Stimulated activated CD4-positive, alpha-beta T cell treated with anti-CD3 and anti-CD28 coated beads, Interleukin-1b, Interleukin-23, amount 100 ng/mL, for 1 hour (primary cell): ENCODE measurements at places on chromosomes 5 and 9.

GRCh38 chr9:136615631-136616306 lies 46.9 kb upstream of the EGFL7 start:
- DNase-seq = no peak

DNA sequence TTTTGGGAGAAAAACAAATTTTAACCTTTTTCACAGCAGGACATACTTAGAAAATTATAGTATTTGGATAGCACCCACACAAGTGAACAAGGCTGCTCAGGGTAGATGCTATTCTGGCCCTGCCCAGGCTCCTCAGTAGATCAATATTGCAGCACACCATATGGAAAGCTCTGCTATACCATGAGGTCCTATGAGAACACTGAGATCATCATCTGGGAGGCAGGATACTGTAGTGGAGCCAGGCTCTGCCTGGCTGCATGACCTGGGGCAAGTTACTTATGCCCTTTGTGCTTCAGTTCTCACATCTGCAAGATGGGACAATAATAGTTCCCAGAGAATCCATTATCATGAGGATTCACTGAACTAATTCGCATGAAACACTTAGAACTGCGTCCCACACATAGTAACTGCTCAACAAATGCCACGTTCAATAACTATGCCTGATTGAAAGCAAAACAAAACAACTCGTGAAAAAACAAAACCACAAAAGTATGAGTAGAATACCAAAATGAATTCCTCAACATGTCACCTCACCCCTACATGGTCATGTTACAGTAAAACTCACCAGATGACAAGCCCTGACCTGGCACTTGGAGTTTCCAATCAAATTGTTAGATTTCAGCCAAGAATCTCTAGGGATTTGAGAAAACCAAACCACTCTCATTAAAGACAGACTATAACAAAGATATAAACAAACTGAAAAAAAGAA lies 31.9 kb downstream of the ARSB start:
- DNase-seq = no peak

GRCh38 chr5:157510682-157511081 lies 50.7 kb downstream of the NIPAL4 start:
- DNase-seq = no peak

GRCh38 chr5:66875315-66875714 lies 279.1 kb downstream of the MAST4 start:
- DNase-seq = no peak

GRCh38 chr9:78972303-78972999 lies 599.3 kb upstream of the TLE4 start:
- DNase-seq = no peak

DNA sequence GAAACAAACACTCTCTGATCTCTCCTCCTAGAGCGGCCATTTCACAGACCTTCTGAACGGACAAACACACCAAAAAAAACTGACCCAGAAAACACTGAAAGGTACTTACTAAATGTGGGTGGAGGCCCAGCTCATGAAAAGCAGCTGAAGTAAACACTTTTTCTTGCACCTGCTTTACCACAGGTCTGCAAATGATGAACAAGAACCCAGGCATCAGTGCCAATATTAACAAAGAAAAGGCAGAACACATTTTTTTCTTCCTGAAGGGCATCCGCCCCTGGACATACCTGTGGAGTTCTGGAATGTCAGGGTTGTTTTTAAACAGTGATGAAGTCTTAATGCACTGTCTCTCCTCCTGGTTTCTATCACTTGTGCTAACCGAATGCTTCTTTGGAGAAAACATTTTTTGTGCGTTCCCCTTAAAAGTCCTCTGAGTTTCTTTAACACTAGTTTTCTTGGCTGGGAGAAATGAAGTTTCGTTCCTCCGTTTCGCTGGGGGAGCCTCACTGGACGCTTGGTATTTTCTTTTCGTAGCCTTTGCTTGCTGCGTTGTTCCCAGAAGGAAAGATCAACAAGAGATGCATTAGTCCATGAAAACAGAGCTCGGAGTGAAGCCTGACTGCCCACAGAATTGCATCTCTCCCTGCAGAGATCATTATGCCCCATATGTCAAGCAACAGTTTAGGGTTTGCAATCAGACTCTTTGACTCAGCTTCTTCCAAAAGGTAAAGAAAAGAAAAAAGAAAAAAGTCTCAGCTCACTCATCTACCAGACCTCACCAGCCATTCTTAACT lies 7.4 kb downstream of the DDX31 start:
- no peak for DNase-seq

GRCh38 chr9:113665756-113666155 lies 202.2 kb downstream of the RGS3 start:
- DNase-seq = no peak

DNA sequence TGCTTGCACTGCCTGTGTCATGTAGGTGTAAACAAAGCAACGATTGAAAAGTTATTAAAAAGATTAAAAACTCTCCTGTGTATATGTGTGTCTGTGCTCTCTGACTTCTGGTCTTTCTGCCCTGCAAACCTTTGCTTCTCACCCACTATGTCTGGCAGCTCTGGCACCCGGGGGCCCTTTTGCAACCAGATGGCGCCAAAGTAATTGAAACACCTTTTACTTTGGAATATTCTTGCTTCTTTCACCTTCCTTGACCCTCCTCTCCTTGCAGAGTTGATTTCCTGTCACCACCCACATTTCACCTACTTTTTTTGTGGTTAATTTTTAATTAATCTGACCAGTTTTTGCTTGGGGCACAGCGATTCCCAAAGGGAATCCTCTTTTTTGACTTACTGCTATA lies 275.5 kb downstream of the ARHGEF28 start:
- DNase-seq = no peak

GRCh38 chr9:89000973-89001916 lies 10.0 kb downstream of the S1PR3 start:
- DNase-seq = peak; percentile 42

- DNase-seq = no peak
Measured at GRCh38 chr9:27539479-27540441, 10.1 kb upstream of the MOB3B start.

- no peak for DNase-seq
Measured at GRCh38 chr5:102832445-102832844, 77.3 kb downstream of the PAM start.

DNA sequence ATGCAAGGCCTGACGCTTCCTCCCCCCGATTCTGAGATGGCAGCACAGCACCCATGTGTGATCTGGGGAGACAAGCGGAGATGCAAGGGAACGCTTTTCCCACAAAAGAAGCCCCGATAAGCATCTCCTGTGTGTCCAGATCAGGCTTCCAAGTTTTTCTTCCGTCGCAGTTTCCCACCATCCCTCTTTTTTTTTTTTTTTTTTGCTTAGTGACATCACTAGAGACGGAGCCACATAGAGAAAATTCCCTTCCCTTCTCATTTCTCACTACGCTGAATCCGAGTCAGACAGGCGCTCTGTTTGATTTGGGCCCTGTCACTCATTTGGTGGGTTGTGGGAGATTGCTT lies 160.9 kb downstream of the HSD17B3 start:
- DNase-seq = no peak

DNA sequence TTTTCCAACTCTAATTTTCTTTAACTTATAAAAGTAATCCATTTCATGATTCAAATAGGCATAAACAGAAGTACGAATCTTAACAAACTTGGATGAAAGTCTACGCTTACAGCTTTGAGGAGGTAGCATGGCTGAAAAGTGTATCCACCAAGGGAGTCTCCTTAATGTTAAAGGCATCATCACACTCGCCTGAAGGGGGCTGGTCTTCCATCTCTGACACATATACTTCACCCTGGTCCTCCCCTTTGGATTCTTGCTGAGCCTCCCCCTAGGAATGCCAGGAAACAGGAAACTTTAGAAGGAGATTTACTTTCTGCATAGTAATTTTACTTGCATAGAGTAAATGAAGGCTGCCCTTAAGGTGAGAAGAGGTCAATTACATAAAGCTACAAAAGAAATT lies 10.3 kb upstream of the NME5 start:
- DNase-seq = no peak

GRCh38 chr9:124355941-124356744 lies 59.1 kb downstream of the PSMB7 start:
- no peak for DNase-seq

GRCh38 chr5:82784521-82784920 lies 292.7 kb downstream of the TMEM167A start:
- no peak for DNase-seq

GRCh38 chr9:77588271-77588937 lies 59.7 kb downstream of the GNA14 start:
- no peak for DNase-seq

- no peak for DNase-seq
Measured at GRCh38 chr5:100516285-100516684, 18.9 kb upstream of the FAM174A start.

DNA sequence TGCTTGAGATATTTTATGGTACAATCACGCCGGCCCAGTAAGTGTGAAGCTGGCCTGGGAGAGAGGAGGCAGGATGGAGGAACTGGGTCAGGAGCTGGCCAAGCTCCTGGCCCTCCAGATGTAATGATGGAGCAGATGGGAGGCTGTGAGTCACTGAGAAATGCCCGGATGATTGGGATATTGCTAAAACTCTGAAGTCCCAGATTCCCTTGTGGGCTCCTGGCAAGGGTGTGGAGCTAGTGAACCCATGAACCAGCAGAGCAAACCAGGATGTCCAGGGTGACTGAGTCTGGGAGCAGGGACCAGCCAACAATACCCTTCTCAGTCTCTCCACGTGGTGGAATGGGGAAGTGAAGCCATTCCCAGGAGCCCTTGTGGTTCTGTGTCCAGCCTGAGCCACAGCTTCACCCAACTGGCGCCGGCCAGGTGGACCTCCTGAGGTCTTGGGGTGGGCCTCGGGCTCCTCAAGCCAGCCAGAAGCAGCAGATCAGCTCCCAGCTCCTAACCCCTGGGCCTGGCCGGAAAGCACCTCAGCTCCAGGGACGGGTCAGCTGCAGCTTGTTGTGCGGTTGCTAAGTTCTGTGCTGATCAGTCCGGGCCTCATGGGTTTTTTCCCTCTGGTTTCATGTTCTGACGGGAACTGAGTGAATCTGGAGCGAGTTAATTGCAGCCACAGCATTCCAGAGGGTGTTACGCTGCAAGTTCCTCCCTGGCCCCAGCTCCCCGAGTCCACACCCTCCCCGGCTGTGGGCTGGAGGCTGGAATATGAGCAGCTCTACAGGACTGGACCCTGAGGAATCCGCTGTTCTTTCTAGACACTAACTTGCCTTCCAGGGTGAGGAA lies 37.6 kb downstream of the DUSP1 start:
- DNase-seq = no peak

- DNase-seq = no peak
Measured at GRCh38 chr5:58259685-58260152, 200.2 kb downstream of the PLK2 start.

- no peak for DNase-seq
Measured at GRCh38 chr9:127098916-127099553, 23.4 kb downstream of the ANGPTL2 start.

DNA sequence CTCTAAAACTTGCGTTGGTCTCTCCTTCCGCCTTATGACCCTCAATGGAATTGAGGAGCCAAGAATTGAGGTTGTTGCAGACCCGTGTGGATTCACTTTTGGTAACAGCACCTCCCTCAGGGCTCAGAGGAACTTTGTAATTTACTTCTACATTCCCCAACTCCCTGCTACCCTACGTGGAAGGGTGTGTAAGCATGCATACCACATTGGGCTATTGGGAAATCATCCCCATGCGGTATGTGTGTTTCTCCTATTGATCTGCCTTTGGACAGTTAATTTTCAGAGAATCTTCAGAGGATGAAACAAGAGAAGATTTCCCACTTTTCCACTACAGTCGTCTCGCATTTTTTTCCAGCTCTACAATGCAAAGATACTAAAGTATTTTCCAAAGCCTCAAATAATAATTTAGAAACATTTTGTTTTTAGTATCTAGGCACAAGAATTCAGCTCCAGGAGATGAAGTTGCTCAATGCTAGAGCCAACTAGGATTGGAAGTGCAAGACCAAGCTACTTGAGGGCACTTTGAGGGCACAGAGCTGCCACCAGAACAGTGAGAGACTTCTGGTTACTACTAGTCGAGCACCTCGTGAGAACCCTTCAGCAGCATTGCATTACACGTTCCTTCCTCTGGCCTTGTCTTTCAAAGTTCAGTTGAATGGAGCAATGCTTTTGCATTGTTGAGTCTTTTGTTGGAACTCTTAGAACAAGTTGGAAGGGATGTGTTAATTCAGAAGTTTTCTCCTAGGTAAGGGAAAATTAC lies 3.4 kb downstream of the C1QTNF3 start:
- DNase-seq = no peak

DNA sequence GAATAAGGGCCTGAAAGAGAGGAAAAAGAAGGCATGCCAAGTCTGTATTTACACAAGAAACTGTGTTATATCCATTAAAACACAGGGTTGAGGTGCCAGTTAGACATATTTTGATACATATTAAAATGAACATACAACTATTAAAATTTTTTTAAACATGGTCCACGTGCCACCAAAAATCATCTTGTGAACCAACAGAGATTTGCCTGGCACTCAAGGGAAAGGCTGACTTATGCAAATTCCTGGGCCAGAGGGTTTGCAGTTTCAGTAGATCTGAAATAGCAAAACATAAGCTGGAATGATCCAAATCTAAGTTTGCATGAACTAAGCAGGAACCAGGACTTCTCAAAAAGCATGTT lies 168.7 kb downstream of the SLIT3 start:
- DNase-seq = no peak

- DNase-seq = no peak
Measured at GRCh38 chr5:37043693-37044092, 167.1 kb downstream of the NIPBL start.

DNA sequence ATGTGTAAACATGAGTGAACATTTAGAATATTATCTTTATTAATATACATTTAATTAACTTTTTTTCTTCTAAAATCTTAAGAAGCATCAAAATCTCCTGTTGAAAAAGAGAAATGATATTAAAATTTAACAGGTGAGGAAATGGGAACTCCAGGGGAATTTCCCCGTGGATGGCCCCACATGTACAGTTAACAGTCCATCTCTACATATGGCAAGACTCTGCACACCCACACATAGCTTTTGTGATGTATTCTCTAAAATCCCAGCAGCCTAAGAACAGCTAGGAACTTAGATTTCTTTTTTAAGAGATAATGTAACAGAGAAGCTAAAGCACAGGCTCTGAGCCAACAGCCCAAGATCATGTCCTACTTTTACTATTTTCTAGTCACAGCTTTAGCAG lies 556.3 kb upstream of the RGMB start:
- no peak for DNase-seq

DNA sequence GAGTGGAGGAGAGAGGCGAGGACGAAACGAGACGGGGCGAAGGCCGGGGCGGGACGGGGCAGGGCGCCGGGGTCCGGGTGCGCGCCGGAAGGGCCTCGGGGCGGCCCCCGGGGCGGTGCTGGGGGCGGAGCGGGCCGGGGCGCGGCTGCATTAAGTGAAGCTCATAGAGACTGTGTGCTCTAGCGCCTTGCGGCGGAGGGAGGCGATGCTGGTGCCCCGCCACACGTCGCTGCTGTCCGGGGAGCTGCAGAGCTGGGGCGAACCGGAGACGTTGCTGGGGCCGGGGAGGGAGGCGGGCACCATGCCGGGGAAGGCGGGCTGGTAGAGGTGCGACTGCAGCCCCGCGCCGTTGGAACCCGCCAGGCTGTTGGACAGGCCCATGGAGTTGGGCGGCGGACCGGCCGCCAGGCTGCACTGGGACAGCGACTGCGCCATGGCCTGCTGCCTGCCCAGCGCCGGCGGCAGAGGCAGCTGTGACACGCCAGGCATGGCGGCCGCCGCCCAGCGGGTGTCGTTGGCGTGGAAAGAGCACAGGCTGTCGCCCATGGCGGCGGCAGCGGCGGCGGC lies 8.3 kb downstream of the OTP start:
- DNase-seq = no peak

GRCh38 chr9:8895861-8896224 lies 1096.3 kb upstream of the DMAC1 start:
- no peak for DNase-seq
